ENCODE measurements at places on chromosomes 5 and 9.
A peak's percentile ranks its signal among the peaks of the same experiment; 100 is the strongest.

DNA sequence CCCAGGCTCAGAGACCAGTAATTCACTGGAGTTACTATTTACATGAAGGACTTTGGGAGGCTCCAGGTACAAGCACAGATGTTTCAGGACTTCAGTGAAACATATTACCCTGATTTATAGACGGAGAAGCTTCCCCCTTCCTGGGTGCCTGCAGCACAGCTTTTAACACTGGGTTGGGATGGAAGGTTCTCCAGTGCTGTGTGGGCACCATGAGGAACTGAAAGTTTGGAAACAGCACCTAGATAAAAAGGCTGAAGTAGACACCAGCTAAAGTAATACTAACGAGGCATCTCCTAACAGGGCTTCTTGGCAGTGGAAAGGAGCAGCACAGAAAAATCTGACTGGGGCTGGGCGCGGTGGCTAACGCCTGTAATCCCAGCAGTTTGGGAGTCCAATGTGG, 70.7 kb downstream of the GCNT1 start:
- no peak for DNase-seq

GRCh38 chr5:147509041-147509709, 693 bp downstream of the DPYSL3 start:
- DNase-seq, result peak; percentile 63

DNA sequence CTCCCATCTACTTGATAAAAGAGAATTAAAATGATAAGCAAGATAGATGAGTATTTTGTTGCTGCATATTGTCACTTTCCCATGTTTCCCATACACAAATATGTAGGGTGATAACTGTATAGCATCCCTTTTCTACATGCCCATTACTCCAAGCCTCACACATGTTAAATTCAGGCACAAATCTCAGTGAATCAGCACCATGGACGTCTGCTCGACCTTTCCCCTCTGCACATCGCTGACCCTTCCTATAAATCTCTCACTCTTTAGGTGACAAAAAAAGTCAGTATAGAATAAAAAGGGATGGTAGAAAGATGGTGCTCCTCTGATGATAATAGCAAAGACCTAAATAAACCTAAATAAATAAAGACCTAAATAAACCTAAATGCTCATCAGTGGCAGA, 1097.7 kb upstream of the C9orf72 start:
- no peak for DNase-seq

DNA sequence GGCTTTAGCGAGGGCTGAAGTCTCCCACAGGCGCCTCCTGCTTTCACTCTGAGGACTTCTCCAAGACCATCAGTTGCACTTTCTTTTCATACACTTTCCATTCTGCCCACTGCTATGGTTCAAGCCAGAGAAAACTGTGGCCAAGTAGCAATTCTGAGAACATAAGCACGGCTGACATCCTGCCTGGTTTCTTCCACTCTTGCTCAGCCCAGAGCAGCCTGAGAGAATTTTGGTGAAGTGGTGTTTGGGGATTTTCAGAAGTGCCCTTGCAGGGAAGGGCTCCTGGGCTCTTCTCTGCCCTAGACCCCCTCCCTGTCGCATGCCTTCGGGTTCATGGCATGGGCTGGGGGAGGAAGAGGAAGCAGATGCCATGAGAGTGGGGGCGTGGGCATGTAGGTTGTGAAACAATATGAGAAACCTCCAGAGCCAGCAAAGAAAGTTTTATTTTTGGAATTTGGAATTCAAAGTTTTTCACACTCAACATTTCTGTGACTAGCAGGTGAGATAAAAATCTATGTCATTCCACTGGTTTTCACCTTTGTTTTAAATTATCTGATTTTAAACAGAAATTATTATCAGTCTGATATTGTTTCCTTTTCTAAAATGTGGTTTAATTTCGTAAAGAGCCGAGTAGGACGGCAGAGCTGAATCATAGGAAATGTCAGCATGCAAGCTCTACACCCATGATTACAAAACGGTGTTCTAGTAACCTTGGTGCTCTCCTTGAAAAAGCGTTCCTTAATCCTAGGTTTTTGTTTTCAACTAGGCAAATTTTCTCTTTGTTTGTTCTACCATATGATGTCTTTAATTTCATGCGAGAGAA, 27.8 kb upstream of the TNFSF8 start:
- peak; percentile 30 for DNase-seq

DNA sequence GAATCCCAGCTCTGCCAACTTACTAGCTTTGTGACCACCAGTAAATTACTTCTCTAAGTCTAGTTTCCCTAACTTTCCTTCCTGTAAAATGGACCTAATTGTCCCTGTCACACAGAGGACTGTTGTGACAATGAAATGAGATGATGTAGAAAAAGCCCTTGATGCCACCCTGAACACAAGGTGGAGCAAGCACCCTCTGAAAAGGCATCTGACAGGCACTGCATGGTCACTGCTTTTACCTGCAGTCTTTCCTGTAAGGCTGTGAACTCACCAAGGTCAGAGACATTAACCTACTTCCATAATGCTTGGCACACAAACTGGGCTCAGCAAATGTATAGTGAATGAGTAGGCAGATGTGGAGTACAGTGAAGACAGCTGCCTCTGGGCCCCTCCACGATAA, 6.1 kb downstream of the SLC31A2 start:
- no peak for DNase-seq

DNA sequence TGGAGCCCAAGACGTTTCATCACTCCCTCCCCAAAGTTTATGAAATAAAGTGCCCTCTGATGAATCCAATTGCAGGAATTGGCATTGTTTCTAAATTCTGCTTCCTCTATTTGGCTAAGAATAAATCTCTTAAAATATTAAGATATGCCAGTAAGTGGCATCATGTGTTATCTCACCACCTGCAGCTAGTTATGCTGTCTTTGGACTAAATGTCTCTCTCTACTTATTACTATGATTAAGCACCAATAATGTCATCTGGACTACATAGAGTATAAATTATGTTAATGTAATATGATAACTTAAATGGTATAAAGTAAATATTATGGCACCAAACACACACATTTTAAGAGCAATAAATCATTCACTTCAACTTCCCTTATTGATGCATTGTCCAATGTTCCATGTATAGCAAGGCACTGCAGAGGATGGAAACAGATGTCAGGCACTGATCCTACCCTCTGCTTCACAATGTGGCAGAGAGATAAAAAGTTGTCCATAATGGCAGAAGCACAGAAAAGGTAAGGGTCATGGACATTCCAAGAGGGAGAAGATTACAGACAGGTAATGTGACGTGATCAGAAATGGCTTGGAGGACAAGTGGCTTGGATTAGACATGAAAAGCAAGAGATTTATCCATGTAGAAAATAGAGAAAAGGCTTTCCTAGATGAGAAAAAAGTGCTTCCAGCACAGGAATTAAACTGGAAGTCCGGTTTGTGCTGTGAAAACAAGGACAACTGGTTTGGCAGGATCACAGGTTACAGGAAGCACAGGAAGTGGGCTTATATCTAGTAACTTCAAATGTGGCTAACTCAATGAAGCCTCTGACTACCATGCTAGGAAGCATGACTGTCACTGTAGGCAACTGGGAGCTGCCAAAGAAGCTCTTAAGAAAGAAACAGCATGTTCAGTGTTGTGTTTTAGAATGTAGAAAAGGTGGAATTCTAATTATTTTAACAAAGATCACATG, 26.7 kb downstream of the MARCHF11 start:
- DNase-seq, result no peak

DNA sequence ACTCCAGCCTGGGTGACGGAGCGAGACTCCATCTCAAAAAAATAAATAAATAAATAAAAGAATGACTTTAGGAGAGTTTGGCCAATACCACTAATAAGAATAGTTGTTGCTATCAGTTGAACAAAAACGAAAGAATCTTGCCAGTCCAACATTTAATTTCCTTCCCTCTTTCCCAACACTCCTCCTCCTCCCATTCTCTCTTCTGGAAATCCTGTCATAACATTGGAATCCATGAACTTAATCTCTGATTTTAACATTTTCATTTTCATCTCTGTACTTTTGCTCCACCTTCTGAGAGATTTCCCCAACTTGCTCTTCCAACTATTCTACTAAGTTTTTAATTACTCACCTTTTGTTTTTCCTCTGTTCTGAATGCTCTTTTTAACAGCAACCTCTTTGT, 42.8 kb upstream of the CDK20 start:
- DNase-seq, result no peak

DNA sequence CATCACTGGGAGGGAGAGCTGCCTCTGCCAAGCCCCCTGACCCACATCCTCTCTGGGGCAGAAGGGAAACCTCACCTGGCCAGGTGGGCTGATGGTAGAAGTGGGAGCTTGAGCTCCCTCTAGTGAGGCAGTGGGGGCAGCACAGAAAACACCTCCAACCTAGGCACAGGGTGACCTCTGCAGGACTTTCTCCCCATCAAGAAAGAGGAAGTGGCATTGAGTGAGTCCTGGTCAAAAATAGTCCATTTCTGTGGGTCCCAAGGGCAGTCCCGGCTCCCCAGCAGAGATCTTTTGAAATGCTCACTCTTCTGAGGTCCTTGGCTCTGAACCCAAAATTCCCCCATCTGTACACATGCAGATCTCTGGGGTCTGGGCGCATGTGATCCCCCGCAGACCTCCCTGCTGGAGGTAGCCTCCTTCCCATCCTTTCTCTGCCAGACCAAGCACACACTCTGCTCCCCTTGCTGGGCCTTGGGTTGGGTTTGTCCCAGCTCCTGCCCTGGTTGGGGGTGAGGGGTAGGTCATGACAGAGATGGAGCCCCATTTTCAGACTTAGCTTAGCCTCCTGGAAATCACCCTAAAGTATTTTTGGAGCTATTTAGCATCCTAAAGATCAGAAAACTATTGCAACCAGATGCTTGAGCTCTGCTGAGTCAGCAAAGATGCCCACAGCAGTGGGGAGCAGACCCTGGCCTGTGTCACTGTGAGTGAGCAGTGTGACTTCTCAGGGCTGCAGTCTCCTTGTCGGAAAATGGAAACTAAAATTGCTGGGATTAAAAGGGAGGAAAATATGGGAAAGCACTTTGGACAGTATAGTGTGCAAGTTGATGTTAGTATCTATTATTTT, 41.6 kb upstream of the LCP2 start:
- DNase-seq, result no peak

DNA sequence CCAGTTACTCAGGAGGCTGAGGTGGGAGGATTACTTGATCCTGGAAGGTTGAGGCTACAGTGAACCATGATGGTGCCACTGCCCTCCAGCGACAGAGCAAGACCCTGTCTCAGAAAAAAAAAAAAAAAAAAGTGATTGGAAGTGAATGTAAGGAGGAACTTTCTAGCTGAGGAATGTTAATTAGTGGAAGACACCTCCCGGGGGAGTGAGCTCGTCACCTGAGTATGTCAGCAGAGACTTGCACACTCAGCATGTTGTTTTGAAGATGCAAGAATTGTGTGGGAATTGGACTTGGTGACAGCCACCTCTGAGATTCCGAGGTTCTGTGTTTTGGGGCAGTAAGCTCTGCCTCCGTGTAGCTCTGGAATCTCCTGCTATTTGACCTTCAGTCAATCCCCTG, 3.6 kb downstream of the SYNPO start:
- DNase-seq, result no peak

DNA sequence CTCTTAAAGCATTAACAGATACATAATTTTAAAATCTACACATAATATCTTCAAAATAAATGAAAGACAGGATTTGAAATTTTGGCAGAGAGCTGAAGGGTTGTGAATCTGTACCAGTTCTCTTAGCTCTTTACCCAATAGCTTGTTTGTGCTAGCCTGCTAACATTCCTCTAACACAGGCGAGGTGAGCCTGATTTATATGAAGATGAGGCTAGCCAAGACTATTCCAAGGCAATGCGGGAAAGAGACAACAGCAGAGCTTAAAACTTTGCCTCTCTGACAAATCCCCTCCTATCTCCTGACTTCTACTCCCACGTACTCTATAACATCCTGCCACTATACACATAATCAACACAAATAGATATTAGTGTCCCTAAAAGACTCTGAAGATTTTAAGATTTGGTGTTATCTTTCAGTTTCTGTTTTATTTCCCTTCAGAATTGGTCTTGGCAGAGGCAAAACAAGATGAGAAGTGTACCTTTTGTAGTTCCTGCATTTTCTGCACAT, 745.6 kb upstream of the ZNF608 start:
- no peak for DNase-seq
